Myocyte (in vitro differentiated cells): ENCODE measurements at places on chromosomes 1 and 21. TPM values are rescaled to one million over a fixed set of nuclear protein-coding genes. Genes with fewer than 3 reads are reported as not detected.

DNA sequence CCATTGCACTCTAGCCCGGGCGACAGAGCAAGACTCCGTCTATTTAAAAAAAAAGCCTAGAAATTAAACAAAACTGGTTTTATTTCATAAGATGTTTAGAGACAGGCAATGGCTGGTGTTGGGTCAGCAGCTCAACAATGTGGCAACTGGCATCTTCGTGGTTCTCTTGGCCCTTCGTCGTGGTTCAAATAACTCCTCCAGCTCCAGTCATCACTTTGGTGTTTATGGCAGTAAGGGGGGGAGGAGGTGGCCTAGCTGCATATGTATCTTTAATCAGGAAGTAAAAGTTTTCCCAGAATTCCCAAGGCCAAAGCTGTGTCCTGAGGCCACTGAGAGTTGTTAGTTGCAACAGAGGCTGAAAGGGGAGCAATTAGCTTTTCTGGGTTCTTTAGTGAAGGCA, 13.0 kb upstream of the LTN1 start:
- DNase-seq: peak; percentile 63

GRCh38 chr1:92968138-92969032, 7.1 kb upstream of the DIPK1A start:
- DNase-seq: peak; percentile 55

DNA sequence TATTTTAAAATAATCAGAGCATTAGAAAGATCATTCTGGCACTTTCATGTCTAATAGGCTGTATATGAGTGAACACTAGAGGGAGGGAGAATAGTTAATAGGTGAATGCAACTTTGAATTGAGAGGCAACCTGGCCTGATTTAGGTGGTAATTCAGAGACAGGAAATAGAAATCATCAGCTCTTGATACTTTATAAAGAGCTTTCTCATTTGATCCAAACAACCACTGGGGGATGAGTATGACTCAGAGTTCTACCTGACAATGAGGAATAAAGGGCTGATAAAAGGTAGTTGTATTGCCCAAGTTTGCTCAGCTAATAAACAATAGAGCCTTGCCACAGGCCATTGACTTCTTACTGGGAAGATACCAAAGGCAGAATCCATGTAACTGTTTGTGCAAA, 5.2 kb upstream of the FAM89A start:
- DNase-seq: no peak

- DNase-seq: no peak
Measured at GRCh38 chr1:20143318-20143717, 4.2 kb downstream of the PLA2G2F start.

DNA sequence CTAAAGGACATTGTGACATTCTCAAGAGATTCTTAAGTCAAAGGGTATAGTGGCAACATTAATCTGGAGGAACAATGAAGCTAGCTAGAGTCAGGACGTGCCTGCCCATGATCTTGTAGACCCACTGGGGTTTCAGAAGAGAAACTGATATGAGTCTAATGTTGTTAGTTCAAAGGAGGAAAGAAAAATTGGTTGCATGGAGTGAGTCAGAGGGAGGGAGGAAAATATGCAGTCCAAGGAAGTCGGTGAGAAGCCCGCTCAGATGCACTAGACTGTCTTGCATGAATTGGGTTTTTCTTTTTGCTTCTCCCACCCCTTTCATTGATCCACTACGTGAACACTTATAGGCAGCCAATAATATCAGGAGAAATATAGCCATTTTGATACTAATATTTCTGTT, 53.8 kb upstream of the SYT14 start:
- DNase-seq: peak; percentile 49

- DNase-seq: no peak
Measured at GRCh38 chr1:111203681-111204200, 3.3 kb upstream of the DENND2D start.

GRCh38 chr1:165355139-165355976, 1.2 kb downstream of the LMX1A start:
- no peak for DNase-seq

- no peak for DNase-seq
Measured at GRCh38 chr1:157155658-157156057, 17.5 kb upstream of the ETV3 start.

MX1 gene
- total RNA-seq: 14.0 and 22.6 TPM in 2 replicates

VSIG8 gene
- total RNA-seq: not detected in 2 replicates

OR2L5 gene
- total RNA-seq: not detected in 2 replicates

ELF3 gene
- 0.68 TPM in 1 of 2 replicates, not detected in the other for total RNA-seq

TRIM67 gene
- total RNA-seq: not detected in 2 replicates

IFNLR1 gene
- 0.13 and 0.26 TPM in 2 replicates for total RNA-seq

SPRR1B gene
- not detected in 2 replicates for total RNA-seq
